NCI-H524 treated with DMSO at 0.1 percent for 48 hours (cell line): ENCODE measurements at places on chromosomes 7 and 10.

DNA sequence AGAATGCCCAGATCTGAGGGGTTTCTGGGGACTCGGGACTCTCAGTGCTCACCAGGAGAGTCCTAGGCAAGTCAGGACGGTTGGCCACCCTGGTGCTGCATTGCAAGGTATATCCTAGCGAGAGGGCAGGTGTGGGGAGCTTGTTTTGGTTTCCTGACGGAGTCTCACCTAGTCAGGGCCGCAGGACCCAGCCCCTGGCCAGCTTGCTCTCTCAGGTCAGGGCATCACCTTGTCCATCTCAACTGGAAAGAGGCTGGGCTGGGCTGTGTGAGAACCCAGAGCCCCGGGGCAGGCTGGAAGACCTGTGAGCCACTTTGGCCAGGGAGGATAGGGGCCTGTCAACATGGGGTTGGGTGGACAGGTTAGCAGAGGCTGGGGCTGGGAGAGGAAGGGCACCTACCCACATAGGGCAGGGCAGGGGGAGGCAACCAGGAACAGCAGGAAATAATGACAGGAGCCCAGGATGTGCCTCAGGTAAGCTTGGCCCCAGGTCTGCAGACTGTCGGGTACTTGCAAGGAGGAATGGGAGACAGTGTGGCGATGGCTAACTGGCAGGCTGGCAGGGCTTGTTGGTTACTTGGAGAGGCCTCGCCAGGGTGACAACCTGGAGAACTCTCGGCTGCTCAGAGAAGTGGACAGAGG lies 31.5 kb downstream of the DNAJB12 start:
- no peak for DNase-seq

DNA sequence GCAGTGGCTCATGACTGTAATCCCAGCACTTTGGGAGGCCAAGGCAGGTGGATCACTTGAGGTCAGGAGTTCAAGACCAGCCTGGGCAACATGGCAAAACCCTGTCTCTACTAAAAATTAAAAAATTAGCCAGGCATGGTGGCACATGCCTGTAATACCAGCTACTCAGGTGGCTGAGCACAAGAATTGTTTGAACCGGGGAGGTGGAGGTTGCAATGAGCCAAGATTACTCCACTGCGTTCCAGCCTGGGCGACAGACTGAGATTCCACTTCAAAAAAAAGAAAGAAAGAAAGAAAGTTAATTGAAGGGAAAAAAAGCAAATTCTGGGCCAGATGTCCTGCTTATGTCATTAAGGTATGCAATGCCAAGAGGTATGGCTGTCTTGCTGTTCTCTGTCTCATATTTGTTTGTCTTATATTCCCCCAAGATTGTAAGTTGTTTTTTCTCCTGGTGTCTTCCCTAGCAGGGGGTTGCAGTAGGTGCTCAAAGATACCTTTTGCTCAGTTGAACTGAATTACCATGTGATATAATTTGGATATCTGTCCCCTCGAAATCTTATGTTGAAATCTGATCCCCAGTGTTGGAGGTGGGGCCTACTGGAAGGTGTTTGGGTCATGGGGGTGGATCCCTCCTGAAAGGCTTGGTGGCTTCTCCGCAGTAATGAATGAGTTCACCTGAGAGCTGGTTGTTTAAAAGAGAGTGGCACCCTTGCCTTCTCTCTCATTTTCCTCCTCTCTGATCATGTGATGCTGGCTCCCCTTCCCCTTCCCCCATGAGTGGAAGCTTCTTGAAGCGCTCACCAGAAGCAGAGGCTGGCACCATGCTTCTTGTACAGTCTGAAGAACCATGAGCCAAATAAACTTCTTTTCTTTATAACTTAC lies 60.9 kb downstream of the MYOF start:
- no peak for DNase-seq

- no peak for DNase-seq
Measured at GRCh38 chr7:1823376-1824150, 153.5 kb downstream of the ELFN1 start.

DNA sequence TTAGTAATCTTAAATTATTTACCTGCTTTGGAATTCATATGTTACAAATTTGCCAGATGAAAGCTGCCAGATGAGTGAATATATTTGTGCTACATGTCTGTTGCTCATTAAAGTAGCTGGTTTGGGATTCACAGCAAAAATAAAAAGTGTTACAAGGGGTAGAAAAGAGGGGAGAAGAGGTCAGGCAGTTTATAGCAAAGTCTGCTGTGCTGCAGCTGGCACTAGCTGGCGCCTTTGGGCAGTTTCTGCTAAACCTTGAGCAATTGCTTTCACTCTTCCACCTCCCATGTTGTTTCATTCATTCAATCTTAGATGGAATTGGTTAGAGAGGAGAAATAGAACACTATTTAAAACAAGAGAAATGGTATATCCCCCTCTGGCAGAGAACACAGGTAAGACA lies 404.1 kb upstream of the LRGUK start:
- DNase-seq: no peak

DNA sequence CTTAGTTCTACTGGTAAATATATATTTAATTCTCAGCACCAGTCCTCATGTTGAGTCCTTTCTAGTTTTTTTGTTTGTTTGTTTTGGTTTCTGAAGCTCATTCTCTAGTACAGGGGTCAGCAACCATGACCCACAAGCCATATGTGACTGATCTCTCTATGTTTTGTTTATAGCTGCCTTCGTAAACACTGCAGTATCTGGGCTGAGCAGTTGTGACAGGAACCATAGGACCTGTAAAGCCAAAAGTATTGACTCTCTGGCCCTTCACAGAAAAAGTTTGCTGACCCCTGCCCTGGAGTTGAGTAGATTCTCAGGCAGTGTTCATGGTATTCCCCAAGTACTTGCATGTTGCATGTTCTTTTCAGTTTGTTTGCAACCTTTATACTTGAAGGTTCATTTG lies 20.8 kb downstream of the NET1 start:
- no peak for DNase-seq

DNA sequence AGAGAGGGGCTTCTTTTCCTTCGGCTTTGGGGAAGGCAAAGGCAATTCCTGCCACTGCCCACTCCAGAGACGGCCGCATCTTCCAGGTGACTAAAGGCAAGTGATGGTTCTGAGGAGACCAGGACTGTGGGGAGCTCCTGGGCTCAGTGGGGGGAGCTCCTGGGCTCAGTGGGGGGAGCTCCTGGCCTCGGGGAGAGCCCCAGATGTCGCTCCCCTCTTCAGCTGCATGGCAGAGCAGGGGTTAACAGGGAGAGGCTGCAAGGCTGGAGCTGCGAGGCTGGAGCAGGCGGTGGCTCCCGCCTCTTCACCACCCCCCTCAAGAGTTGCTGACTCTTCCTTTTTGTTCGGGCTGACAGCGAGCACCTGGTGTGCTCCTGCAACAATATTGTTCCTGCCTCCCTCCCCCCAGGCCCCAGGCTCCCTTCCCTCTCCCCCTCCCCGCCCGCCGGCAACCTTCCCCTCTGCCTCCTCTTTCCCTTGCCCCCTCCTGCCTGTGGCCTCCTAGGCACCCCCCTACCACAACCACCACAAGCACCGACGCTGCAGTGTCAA lies 56.3 kb upstream of the LBX1 start:
- no peak for DNase-seq

GRCh38 chr7:11810043-11810625 lies 21.9 kb downstream of the THSD7A start:
- DNase-seq: no peak

- no peak for DNase-seq
Measured at GRCh38 chr10:13857451-13857850, 270.7 kb downstream of the PRPF18 start.

- no peak for DNase-seq
Measured at GRCh38 chr7:36202398-36202797, 49.3 kb downstream of the EEPD1 start.

DNA sequence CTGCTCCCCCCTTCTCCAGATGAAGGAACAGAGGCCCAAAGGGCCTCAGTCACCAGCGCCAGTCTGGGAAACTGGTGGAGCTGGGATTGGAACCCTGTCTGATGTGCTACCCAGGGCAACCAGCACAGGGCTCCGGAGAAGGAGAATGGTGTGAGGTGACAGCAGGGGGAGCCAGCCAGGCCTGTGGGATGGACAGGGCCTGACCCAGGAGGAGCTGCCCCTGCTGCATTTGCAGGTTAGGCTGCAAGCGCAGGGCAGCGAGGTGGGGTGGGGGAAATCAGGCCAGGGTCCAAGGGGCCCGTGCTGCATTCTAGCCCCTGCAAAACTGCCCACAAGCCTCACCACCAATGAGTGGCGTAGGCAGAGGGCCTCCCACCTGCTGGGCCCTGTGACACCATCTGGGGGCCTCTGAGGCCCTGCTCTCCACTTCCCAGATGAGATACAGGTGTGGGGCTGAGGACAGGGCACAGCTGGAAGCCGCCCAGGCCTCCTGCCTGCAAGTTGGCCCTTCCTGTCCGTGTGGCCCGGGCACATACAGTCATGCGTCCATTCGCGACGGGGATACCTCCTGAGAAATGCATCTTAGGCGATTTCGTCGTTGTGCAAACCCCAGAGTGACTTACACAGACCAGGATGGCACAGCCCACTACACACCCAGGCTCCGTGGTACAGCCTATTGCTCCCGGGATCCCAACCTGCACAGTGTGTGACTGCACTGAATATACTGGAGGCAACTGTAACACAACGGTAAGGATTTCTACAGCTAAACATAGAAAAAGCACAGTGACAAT lies 45.3 kb downstream of the RASGEF1A start:
- no peak for DNase-seq

DNA sequence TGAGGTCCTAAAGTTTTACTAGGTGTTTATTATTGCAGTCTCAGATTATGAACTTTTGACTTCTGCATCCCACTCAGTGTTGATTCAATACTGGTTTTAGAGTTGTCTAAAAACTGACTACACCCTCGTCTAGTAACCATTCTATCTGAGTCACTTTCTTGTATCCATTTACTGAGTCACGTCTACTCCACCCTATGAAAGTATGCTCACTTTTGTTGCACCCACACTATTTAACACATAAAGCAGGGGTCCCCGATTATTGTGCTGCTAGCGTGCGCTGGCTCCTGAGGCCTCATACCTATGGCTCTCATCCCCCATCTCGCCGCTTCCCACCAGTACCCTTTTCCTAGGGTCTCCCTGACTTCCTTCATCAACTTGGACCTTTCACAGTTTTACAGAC lies 2.0 kb downstream of the SAMD9 start:
- DNase-seq: no peak

- no peak for DNase-seq
Measured at GRCh38 chr7:147765301-147765700, 825.3 kb upstream of the C7orf33 start.

GRCh38 chr10:77456414-77456813 lies 181.2 kb downstream of the KCNMA1 start:
- DNase-seq: no peak
